ENCODE measurements at places on chromosomes 16 and 17. TPM values are rescaled to one million over a fixed set of nuclear protein-coding genes. Genes with fewer than 3 reads are reported as not detected.

Gene CDYL2
- 1.6 TPM for total RNA-seq

Gene HSF5
- not detected for total RNA-seq

Gene RAMP2
- total RNA-seq, result 2.4 TPM

Gene KRT20
- not detected for total RNA-seq

Gene SLC6A2
- total RNA-seq, result not detected

Gene GRIN2C
- total RNA-seq, result not detected

Gene TPSG1
- total RNA-seq, result not detected

Gene POLR2C
- total RNA-seq, result 186 TPM

Gene LPO
- total RNA-seq, result not detected
